Mucosa of gallbladder (tissue), 1 donor: ENCODE measurements at places on chromosomes 1 and 21. TPM values are rescaled to one million over a fixed set of nuclear protein-coding genes. Genes with fewer than 3 reads are reported as not detected.

- DNase-seq, result no peak
Observed at GRCh38 chr21:45990049-45990711, 8.6 kb downstream of the COL6A1 start.

GRCh38 chr1:230317823-230318819 is 108.0 kb downstream of the PGBD5 start:
- peak; percentile 70 for DNase-seq

The TSPEAR gene
- 0.06 TPM for total RNA-seq

The POU3F1 gene
- total RNA-seq, result 0.09 TPM

DNA sequence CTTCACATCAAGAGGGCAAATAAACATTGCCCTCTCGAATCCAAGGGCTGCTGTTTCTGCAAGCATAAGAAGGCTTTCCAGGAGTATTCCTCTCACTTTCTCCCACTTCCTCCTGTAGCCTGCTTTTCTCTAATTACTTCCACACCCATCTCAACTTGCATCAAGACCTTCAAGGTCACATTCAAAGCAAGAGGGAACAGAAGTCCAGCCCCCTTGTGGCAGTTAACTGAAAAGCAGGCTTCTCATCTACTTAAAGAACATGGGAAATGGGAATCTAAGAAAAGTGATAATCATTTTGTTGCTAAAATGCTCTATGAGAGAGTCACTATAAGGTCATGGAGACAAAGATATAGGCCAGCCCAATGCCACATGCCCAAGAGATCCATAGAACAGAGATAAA is 874.4 kb downstream of the KCNT2 start:
- no peak for DNase-seq

DNA sequence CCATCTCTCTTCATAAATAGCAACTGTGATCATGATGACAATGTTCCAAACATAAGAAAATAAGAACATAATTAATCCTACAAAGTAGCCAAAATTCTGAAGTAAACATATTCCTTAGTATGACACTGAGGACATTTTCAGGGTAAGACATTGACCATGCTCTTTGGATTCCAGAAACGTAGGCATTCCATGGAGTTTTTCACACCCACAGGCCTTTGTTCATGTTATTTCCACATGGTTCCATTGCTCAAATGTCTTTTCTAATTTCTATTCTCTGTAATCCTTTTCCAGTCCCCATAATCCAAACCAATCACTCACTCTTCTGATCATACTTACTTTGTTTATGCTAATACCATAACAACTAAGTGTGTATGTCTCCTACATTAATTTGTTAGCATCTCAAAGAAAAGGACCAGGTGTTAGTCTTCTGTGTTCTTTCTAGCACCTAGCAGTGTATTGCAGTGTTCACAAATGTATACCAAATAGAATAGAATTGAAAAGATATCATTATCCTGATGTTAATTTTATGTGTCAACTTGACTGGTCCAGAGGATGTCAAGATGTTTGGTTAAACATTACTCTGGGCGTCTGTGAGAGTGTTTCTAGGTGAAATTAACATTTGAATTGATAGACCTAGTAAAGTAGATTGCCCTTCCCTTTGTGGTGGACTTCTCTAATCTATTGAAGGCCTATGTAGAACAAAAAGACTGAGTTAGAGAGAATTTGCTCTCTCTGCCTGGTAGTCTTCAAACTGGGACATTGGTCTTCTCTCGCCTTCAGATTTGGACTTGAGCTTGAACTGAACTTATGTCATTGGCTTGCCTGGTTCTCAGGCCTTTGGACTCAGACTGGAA is 516.6 kb downstream of the PTPRC start:
- no peak for DNase-seq

The CYP4A11 gene
- total RNA-seq, result 14.2 TPM

- no peak for DNase-seq
Observed at GRCh38 chr21:17784604-17785402, 34.4 kb downstream of the C21orf91 start.

GRCh38 chr1:221435504-221435904 is 306.4 kb downstream of the DUSP10 start:
- DNase-seq, result no peak

GRCh38 chr1:235108185-235108593 is 20.4 kb downstream of the TOMM20 start:
- DNase-seq, result no peak

DNA sequence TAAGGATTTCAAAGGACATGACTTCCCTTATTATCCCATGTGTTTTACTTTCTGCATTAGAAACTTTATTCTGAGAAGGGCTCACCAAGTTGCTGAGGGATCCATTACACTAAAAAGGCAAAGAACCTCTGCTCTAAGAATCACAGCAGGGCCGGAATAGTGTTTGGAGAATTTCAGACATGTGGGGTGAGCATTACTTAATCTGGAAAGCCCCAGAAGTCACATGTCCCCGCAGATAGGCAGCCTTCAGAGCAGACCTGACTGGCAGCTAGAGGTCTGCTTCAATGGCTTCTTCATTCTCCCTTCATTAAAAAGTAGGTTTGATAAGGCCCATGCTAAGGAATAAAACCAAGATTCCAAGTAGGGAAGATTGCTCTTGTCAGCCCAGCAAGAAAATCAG is 52.6 kb upstream of the RBM15 start:
- no peak for DNase-seq

The PRELP gene
- 72.1 TPM for total RNA-seq

The FCRL2 gene
- 0.09 TPM for total RNA-seq

The HLX gene
- 9.8 TPM for total RNA-seq

DNA sequence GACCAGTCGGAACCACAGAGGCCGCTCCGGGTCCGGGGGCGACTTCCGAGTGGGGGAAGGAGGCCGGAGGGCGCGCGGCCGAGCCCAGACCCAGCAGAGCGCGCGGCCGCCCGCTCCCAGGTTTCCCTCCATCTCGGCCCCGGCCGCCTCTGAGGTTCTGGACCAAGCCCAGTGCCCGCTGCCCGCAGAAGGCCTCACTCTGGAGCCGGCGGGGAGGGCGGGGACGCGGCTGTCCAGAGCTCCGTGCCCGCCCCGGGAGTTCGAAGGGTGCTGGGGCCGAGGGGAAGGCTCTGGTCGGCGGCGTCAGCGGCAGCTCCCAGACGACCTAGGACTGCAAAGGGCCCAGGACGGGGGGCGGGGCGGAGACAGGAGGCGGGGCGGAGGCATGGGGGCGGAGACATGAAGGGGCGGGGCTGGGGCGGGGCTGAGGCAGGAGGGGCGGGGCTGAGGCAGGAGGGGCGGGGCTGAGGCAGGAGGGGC is 48.0 kb upstream of the SLC19A1 start:
- peak; percentile 44 for DNase-seq

The KCNQ4 gene
- total RNA-seq, result 3.5 TPM

GRCh38 chr1:220748089-220748934 is at the start of gene MTARC2:
MTARC2 (plus strand) TSS chr1:220748322; CDS start chr1:220748532, 210 bp downstream.
- DNase-seq, result peak; percentile 82

DNA sequence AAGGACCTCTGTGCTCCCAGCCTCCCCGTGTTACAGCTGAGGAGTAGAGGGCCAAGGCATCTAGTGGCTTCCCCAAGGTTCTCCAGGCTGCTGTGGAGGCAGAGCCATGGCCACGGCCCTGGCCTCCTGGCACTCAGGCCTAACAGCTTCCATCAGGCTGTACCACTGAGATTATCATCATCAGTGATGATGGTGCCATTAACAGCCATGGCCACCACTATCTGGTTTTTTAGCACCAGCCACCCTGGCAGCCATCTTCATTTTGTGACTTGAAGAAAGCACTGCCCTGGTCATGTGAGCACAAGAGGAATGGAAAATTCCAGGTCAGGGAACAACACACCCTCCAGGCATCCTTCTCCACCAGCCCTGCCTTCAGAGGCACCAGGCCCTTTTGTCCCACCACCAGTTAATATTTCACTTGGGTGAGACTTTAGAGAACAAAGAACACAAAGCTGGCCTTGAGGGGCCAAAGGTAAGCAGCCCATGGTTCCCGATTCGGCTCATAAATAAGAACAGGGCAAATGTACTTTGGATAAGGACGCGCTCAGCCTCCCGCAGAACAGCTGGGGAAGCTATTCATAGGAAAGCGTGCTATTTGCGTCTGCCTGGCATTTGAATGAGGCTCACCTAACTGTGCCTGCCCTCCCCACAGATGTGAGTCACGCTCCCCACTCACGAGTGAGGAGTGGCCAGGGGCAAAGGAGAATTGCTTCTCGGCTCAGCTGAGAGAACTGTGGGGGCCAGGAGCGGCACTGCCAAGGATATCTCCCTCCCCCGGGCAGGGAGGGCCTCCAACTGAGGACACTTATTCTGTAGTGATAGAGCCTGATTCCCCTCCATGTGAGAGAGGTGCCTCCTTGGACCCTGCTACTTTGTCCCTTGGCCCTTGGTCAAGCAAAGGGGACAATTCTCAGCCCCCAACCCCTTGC is 95.6 kb downstream of the CD58 start:
- DNase-seq, result peak; percentile 90

DNA sequence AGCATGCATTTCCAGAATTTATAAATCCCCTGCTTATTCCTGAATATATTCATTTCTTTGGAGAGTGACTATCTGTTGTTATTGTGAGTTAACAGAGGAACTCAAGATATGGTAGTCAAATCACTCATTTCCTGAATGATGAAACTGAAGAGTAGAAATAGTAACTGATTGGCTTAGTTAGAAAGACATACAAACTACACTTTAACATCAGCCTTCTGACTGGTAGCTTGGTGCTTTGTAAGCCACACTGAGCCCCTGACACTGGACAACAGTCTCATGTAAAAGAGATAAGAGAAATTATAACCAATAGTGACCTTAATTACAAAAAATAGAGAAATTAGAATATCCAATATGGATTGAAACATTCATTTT is 4.8 kb downstream of the GBP7 start:
- DNase-seq, result no peak

DNA sequence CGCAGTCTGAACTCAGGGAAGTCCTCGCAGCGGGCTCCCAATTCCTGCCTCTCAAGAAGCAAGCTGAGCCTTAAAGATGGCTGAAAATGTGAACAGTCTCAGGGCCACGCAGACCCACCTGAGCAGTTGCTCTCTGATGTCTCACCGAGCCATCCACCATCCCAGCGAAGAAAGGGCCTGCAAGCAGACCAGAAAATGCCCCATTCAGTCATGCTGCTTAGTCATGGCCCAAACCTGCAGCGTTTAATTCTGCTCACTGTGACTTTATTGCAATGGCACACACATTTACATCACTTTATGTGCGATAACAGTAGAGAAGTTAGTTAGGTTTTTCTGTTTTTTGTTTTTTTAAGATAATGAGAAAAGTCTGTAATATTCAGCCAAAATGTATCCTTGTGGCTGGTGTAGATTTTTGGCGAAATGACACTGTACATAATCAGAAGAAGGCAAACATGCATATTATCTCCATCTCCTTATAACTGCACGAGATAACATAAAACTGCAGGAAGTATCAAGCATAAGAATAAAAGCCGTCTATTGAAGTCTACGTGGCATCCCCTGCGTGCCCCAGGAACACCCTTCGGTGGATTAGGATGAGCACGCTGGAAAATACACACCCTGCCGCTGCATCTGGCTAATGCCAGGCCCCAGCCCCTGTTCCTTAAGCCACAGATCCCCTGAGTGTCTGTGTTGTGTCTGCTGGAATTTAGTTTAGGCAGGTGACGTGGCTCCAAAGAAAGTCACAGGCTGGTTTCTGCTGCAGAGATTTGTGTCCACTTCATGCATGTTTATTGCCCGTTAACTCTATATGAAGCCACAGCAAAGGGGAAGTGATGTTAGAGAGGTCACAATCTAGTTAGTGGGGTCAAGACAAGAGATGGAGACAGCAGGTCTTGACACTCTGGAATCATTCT is 119.8 kb upstream of the IRF2BP2 start:
- no peak for DNase-seq
